ENCODE measurements at places on chromosomes 3 and 15.

DNA sequence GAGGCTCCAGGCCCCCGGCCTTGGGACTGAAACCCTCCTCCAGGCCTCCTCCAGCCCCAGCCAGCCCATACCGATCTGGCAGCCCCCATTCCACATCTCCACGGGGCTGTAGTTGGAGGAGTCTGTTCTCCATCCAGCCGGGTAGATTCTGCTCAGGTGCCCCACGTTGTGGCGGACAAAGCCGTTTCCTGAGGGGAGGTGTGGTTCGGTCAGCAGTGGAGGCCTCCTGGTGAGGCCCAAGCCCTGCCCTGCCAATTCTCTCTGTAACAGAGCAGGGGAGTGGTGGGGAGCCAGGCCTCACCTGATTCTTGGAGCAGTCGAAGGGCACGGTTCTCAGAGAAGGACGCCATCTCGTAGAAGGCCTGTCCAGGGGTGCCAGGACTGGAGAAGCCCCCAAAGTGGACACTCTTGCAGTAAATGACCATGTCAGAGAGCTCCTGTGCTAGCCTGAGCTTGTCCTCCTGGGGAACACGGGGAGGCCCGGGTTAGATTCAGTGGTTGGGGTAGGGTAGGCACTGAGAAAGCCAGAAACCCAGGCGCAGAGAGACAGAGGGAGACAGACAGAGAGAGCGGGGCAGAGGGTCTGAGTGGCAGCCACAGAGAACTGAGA, 18.5 kb downstream of the VILL start:
- DNase-seq = no peak

DNA sequence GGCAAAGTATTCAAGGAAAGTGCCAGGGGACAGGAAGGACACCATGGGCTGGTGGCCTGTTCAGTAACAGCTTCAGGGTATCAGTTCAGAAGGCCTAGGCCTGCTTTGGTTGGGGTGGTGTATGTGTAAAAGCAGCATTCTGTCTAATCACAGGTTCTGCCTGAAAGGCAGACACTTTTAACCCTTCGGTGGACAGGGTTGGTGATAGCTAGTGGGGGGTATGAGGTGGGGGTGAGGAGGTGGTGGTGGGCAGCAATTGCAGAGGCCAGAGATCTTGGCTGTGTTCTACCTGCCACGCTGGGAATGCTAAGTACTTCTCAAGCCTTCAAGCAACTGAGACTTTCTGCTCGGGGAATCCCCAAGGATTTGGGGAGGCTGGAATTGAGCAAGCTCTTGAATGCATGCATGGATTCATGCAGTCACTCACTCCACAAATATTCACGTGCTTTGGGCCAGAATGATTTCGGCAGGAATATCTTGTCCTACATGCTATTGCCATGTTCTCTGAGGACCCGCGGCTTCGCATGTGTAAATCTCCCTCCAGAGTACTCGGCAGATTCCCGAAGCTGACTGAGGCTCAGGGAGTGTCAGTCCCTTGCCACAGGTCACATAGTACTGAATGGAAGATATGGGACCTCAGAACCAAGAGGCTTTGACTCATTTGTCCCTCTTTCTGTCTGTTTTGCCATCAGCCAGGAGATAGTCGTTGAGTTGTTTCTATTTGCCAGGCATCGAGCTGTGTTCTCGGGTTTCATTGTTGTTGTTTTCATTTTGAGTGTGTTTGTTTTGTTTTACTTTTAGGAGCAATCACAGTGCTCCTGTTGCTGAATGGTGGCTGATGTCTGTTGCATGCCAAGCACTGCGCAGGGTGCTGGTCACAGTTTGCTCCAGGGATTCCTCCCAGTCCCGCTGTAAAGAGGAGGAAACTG, 65.5 kb downstream of the SMAD3 start:
- no peak for DNase-seq

DNA sequence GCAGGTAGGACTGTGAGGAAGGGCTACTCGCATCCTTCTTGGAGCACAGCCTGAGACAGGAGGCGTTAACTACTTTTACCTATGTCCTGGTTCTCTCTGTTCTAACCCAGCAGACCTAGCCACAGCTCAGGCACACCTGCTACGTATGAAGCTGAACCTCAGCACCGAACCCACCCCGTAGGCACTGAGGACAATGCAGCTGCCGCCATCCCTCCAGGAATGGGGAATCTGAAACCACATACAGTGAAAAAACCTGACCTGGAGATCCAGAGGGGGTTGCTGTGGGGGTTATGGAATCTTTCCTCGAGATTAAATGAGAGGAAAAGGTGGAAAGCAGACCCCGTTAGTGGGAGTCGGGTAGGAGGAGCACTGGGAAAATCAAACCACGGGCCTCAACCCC, 14.4 kb downstream of the MST1R start:
- DNase-seq = no peak

- DNase-seq = no peak
Measured at GRCh38 chr3:16693820-16694219, 88.6 kb upstream of the DAZL start.

DNA sequence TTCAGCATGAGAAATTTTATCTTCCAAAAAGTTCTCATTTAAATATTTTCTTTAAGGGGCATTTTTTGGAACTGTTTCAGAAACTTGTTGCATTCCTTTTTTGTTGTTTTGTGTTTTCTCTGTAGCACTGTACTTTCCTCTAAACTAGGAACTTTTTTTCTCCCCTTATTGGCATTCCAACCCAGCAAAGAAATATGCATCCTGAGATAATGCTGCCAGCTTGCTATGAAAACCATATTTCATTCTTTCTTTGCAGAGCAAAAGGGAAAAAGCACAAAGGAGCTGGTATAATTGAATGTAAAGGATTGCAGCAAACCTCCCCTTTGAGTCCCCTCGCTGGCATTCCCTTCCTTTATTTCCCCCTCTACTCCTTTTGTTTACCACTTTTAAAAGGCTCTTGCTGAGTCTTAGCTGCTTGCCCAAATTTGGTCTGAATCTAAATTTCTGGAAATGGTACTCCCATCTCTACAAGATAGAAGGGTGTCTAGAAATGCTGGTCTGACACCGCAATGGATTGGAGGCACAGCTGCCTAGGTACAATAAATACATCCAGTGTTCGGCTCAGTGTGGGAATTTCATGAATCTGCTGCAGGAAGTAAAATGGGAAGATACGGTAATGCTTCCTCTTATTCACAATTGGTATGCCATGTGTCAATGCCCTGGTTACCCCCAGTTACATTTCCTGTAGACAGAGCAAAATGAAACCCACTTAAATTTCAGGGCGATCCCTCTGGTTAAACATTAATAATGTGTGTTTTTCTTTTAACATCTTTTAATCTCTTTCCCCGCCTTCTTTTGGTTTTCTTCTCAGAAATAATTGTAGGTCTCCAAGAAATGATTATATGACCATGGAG, 156.6 kb downstream of the MEIS2 start:
- no peak for DNase-seq
